Activated effector memory CD4-positive, alpha-beta T cell treated with anti-CD3 and anti-CD28 coated beads, Interleukin-2, amount 50 U/mL, for 16 hours (primary cell): ENCODE measurements at places on chromosomes 16 and 17.

DNA sequence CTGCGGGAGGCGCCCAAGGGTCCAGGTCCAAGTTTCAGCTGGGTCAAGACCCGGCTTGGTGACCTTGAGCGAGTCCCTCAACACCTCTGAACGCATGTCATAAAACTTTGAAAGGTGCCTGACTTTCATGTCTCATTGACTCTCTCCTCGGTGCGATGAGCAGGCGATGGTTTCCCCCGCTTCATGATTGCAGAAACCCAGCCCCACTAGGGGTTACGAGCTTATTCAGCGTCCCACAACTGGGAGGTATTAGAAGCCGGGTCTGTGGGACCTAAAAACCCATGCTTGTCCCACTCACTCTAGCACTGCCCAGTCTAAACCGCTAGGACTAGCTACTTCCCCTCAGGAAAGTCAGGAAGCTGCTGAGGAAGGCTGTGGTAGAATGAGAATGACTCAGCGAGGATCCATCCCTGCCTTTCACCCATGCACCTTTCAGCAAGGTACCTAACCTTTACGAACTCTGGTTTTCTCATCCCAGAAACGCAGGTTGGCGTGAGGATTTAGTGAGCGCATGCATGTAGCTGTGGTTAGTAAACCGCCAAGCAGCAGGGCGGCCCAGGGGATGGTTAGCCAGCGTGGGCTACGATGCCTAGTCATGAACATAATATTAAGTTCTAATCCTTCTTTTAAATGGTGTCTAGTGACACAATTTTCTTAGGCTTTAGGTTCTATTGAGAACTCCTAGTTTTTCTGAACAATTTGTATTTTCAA is 26.2 kb upstream of the RFFL start:
- DNase-seq, result peak; percentile 78

DNA sequence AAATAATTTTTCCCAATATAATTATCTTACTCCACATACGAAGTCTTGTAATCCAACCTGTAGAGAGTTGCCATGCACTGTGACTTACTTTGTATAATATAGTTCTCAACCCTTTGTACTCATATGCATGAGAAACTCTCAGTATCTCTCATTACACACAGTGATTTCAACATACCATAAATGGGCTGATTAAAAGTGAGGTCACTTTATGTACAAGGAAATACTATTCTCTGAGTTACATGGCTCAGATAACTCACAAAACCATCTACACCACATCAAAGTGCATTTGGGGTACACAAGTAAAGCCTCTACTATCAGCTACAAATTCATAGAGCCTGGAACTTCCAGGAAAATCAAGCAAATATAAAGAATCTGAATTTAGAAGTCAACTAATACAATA is 27.9 kb downstream of the SLFN12 start:
- DNase-seq, result no peak

DNA sequence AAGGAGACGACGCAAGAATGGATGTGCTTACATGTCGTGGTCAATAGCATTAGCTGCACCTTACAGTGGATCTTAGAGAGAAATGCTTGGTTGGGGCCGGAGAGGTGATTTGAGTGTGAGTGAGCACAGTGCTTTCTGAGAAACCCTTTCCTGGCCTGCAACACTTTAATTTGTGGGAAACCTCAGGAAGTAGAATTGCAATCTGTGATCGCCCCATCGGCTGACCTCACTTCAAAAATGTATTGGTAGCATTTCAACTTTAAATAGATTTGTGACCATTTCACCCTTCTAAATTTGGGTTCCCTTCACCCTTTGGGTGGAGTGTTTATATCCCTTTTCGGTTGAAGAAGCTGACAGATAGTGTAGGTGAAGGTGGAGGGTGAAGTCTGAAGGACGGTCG is 13.2 kb downstream of the PRKCB start:
- no peak for DNase-seq

DNA sequence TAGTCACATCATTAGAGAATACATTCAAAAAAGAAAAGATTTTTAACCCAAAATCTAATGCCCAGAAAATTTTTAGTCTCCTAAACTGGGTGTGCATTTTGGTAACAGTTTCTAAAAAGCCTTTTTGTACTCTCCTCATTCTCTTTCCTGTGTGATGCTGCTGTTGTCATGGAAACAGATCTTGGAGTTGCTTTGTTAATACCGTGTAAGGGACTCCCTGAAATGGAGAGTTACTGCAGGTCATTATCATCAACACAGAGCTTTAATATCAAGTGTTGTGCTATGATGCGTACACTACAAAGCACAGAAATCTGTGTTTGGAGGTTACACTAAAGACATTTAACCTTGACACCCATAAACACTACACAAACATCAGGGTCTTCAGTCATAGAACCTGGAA is 216.3 kb downstream of the PRKCA start:
- DNase-seq, result no peak

DNA sequence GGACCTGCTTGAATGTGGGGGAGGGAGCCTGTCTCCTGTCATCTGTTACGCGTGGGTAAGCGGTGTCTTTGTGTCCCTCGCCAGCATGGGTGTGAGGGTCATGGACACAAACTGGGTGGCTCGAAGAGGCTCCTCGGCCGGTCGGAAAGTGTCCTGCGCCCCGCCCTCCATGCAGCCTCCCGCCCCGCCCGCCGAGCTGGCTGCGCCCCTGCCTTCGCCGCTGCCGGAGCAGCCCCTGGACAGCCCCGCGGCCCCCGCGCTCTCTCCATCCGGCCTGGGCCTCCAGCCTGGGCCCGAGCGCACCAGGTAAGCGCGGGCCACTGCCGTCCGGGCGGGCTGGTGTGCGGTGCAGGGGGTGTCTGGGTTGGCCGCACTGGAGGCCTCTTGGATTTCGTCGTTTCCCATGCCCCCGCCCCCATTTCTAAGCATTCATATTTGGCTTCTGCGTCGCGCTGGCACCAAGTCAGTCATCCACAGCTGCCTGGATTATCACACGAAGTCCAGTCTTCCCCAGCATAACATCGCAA is 43.8 kb downstream of the ELAC2 start:
- DNase-seq, result no peak
